Activated naive CD8-positive, alpha-beta T cell treated with anti-CD3 and anti-CD28 coated beads, Interleukin-2, amount 50 U/mL, for 16 hours (primary cell): ENCODE measurements at places on chromosomes 1 and 21.

DNA sequence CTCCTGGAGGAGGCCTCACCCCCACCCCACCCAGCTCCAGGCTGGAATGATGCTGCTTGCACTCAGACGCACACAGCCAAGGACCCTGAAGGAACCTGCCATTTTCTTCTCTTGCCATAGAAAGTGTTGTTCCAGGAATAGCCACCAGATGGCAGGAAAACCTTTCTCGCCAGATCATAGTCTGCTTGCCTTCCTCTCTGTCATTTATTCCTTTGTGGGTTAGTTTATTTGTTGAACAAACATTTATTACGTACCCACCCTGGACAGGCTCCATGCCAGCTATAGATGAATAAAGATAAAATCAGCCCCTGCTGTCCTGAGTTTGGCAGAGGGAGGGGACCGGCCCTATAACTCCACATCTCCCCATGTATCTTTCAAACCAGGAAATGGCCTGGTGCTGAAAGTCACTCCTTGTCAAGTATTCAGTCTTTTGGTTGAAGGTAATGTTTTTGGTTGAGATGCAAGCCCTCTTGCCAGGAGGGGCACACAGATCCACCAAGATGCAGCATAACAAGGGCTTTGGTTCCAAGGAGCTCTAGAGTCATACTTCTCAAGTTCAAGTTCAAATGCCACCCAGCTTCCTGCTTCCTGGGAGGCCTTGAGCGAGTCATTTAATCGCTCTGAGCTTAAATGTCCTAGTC is 7.0 kb upstream of the KCNC4 start:
- DNase-seq, result peak; percentile 47

GRCh38 chr1:77639056-77639455 is 43.4 kb downstream of the ZZZ3 start:
- no peak for DNase-seq

GRCh38 chr21:33670076-33670978 is 28.0 kb downstream of the ITSN1 start:
- DNase-seq, result no peak

DNA sequence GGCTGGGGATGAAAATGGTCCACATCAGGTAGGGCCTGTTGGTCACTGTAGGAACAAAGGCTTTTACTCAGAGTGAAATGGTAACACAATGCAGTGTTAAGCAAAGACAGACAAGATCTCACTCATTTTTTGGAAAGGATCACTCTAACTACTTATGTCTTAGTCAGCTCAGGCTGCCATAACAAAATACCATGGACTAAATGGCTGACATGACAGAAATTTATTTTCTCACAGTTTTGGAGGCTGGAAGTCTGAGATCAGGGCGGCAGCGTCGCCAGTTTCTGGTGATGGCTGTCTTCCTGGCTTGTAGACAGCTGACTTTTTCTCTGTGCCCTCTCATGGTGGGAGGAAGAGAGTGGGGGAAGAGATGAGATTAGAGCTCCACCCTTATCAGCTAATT is 10.2 kb upstream of the MAGI3 start:
- DNase-seq, result no peak

- no peak for DNase-seq
These were observed 58.6 kb upstream of the SOX13 start for GRCh38 chr1:204014336-204014735.

GRCh38 chr21:44804762-44805161 is 3.1 kb upstream of the UBE2G2 start:
- no peak for DNase-seq

- DNase-seq, result no peak
These were observed 8.8 kb downstream of the UBE2J2 start for GRCh38 chr1:1264868-1265272.

DNA sequence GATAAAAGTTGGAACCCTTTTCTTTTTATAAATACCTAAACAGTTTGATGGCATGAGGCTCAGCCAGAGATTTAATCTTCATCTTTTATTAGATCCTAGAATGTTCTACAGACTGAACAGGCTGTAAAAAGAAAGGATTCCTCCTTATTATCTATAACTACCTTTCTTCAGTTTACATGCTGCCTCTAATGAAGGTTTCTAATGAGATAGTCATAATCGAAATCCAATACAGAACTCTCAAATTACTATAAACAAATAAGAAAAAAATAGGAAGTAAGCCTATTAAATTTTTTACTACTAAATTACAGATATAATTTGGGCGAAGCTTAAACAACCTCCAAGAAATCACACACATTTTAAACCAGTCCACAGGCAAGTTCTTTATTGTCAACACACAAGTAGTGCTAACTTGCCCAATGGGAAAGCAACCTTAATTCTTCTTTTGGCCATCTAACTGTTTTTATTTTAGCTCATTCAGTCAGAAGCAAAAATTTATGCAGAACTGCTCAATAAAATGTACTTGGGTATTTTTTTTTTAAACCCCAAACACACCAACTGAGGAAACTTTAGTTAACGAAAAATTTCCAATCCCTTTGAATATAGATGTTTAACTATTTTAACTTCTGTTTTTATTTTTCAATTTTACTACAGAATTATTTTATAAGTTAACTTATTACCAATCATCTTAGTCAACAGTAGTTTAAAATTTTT is 4.8 kb downstream of the WDR26 start:
- DNase-seq, result no peak

DNA sequence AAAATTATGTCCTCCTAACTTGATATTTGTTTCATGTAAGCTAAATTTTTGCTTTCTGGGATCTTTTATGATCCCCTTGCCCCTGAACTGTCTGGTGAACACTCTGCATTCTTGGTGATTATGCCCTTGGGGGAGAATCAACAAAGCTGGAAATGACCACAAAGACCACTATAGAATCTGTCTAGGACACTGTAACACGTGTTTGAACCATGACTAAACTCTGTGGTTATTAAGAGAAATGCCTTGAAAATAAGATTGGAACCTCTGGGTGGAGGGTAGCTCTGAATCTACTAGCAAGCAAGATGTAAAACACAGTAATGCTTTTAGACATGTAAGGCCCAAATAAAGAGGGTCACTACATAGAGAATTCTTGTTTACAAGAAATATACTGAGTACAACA is 237.5 kb downstream of the HMCN1 start:
- no peak for DNase-seq

- DNase-seq, result no peak
These were observed 82.1 kb downstream of the FOXD2 start for GRCh38 chr1:47519971-47520370.

DNA sequence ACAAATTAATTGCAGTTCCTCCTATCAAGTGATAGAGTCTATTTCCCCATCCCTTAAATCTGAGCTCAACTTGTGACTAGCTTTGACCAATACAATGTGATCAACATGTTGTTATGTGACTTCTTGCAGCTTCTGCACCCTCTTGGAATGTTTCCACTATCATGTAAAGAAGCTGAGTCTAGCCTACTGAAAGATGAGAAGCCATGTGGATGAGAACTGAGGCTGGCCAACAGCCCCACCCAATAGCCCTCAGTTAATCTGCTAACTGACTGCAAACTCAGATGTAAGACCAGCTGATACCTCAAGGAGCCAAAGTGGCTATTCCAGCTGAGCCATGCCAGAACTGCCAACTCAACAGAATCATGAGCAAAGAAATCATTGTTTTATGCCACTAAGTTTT is 44.0 kb downstream of the LYST start:
- DNase-seq, result no peak

DNA sequence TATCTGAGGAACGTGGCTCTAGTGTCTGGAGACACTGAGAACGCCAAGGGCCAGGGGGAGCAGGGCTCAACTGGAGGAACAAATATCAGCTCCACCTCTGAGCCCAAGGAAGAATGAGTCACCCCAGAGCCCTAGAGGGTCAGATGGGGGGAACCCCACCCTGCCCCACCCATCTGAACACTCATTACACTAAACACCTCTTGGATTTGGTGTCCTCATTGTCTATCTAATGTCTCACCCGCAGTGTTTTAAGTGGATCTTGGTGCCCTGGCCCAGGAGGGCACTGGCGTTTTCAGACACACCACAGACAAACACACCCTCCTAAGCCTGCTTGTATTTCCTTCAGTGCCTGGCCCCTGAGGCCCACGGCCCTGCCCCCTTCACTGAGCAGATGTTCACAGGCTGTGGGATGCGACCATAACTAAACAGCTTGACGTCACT is 2.2 kb upstream of the FALEC start:
- DNase-seq, result no peak

- DNase-seq, result no peak
These were observed 141.8 kb downstream of the NEK7 start for GRCh38 chr1:198298640-198299039.

DNA sequence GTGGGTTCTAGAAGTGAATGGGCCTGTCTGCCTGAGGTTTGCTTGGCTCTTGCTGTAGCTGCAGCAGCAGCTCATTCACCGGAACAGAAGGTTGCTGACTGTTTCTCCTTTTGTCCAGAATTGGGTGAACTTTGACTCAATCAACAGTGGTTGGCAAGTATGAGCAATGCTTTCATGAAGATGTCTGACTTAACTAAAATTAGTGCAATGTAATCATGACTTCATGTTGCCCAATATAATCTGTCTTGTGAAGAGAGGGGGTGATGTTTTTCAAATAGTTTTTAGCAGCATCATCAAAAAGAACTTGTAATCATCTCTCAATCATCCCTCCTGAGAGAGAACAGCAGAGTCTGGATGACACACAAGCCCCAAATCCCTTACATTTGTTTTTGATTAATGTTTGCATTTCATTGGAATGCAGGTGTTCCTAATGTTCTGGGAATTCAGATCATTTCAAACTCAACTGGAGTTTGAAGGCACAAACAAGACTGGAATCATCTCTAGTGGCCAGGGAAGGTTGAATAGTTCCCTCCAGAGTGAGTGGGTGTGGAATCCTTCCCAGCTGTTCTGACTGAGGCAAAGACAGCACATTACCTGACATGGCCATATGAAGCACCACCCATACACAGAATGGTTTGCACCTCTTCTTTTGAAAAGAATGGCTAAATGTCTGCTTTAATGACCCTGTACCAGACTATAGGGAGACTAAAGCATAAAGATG is 82.9 kb downstream of the HLX start:
- no peak for DNase-seq

DNA sequence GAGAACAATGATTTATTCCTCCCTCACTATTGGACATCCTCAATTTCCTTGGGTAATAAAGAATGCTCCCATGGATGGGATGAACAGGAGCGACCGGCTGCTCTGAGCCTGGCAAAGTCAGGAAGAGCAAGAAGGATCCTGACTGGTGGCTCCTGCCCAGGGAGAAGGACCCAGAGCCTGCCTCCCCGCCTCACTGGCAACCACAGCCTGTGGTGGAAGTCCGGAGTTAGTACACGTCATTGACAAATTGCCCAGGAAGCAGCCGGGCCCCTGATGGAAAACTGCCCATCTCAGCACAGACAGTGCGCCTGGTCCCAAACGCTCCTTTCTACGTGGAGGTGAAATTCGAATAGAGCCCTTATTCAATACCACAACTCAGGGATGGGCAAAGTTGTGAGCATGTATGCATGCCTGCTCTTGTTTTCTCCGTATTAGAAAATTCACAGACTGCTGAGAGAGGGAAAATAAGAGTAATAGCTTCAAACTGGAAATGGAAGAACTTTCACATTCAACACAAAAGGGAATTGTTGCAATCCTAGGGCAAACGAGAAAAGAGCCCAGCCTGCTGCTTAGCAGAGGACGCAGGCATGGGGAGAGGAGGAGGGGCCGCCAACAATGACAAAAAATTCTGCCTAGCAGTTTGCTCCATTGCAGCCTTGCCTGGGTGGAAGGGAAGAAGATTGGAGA is 397.1 kb upstream of the VAMP3 start:
- DNase-seq, result no peak

- no peak for DNase-seq
These were observed 46.8 kb upstream of the C1orf198 start for GRCh38 chr1:230915078-230915477.

DNA sequence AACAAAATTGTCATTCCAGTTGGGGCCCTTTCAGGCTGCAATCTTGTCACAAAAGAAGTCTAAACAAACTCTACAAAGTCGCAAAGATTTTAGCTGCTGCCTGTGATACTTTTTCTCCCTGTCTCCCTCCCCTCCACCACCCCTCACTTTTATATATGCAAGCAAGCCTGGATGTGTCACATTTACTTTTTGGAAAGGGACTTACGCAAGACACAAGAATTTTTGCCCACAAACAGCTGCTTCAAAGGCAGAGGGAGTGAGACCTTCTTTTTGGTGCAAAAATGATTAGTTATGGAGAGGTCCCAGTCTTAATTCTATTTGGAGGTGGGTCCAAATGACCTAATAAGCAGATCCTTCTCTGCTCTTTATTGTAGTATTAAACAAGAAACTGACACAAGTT is 22.9 kb upstream of the RALGPS2 start:
- no peak for DNase-seq

DNA sequence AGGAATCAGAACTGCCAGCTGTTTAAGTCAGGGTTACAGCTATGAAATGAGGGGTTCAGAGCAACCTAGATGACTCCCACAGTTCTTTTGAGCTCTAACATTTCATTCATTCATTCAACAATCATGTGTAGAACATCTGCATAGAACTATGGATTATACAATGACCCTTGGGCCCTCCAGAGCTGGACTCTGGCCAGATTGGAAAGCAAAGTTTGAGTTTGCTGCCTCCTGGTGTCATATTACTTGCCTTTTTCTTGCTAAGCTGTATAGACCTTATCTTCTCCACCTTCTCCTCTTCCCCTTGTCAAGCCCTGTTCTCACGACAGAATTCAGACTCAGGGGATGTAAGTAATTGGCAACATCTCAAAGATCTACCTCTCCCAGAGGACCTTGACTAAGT is 4.0 kb downstream of the CASQ2 start:
- DNase-seq, result no peak

DNA sequence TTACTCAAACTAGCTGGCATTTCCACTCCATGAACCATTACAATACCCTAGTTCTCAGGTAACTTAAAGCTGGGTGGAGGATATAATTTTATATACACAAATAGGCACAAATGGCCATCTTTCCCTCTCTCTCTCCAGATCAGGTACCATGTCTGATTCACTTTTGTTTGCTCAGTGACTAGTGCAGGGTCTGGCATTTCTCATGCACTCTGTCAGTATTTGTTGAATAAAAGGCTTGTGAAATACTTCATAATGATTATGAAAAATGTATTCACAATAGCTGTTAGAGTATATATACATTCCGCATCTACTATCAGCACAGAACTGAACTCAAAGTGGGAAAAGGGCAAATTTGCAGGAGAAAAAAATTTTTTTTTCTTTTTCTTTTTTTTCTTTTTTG is 510.2 kb upstream of the USP24 start:
- DNase-seq, result no peak

DNA sequence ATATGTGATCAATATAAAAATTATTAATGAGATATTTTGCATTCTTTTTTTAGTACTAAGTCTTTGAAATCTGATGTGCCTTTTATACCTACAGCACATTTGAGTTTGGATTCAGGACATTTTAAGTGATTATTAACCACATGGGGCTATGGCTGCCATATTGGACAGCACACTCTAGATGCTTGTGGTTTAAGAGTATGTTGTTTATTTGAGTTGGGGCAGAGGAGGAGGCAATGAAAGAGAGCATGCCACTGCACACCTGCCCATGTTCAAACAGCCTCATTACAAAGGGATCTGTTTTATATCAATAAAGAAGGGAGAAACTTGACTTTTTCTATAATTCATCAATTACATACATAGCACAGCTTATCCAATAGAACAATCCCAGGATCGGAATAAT is 99.4 kb upstream of the EDEM3 start:
- no peak for DNase-seq
